ENCODE measurements at places on chromosomes 12 and 14.

- no peak for DNase-seq
Measured at GRCh38 chr12:131134523-131135310, 181.0 kb downstream of the ADGRD1 start.

DNA sequence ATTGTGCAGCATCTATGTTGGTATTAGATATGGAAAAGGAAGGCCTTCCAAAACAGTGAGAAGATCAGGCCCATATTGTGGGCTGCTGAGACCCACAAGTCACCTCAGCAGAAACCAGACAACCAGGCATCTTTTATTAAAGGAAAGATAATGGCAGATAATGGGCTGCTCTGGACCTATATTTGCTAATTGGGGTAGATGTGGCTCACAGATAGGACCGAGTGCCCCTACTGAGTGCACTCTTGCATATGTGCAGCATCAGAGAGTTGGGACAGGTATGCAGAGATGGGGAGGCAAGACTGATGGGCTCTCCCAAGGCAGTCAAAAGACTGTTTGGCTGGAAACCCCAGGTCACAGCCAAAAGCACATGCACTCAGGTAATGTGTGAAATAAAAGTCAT, 149.8 kb upstream of the GZMB start:
- DNase-seq, result no peak

- DNase-seq, result no peak
Measured at GRCh38 chr14:23561873-23562821, 5.4 kb downstream of the AP1G2 start.

- DNase-seq, result no peak
Measured at GRCh38 chr14:78700236-78700635, 530.1 kb downstream of the NRXN3 start.

DNA sequence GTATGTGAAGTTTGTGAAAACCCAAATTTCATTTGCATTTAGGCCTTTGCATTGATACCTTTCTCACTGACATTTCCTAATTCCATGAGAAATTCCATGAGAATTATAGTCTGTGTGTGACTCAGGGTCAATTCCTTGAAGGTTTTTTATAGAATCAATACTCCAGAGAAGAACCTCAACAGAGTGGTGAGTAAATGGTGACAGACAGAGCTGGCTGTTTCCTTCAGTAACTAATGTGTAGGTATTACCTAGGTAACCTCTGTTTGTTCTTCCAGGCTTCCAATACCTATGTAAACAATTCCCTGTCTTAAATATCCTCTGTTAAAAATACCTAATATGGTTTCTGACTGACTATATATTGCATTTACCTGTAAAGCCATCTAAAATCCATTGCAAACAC, 117.0 kb downstream of the TTC8 start:
- DNase-seq, result no peak

- DNase-seq, result no peak
Measured at GRCh38 chr12:32146074-32146873, 39.6 kb downstream of the BICD1 start.

Data from right kidney (tissue), 9 donors.